ENCODE measurements at places on chromosomes 12 and 14.

GRCh38 chr12:89933911-89934310, 225.3 kb upstream of the ATP2B1 start:
- no peak for DNase-seq

DNA sequence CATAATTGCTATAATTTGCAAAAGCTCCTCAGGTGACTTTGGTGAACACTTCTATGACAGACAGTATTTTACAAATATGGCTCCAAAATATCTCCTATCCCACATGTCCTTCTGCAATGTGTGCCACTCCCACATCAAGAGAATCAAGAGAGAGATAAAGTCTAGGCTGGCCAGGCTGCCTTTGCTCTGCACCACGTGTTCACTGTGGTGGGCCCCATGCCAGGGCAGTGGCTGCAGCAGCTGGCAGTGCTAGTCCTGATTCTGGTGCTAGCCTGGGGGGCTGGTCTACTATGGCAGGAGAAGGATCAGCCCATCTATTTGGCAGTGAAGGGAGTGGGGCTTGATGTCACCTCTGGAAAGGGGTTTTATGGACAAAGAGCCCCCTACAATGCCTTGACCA, 86.3 kb downstream of the DRAM1 start:
- DNase-seq = no peak

DNA sequence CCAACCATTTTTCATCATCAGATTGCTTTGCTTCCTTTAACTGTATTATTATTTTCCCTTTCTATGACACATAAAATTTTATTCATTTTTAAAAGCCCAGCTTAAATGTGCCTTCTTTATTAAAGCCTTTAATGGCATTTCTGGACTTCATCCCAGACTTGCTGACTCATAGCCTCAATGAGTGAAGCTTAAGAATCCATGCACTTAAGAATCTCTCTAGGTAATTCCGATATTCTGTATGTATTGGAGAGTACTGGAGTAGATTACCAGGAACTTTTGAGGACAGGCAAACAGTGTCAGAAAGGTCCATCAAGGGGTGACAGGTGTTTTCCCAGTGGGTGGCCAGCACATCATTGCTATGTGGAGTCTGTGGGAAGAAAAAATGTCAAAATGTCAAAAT, 107.9 kb downstream of the PTPRQ start:
- DNase-seq = no peak

- DNase-seq = no peak
Measured at GRCh38 chr12:105935981-105936380, 202.8 kb downstream of the NUAK1 start.

DNA sequence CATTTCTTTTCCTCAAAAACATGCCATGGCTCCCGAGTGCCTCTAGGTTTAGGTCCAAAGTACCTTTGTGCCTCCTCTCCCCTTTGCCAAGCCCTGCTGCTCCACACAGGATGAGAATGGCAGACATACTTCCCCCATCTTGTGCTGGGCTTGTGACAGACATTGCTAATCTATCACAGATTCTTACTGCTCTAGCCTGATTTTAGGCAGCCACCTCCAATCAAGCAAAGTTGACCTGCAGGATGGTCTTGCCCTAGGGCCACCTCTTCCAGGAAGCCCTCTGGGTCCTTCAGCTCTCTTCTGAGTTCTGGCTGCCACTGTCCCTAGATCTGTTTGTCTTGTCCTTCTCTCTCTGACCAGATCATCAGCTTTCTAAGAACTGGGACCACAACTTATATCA, 20.5 kb downstream of the FOXN4 start:
- DNase-seq = no peak

DNA sequence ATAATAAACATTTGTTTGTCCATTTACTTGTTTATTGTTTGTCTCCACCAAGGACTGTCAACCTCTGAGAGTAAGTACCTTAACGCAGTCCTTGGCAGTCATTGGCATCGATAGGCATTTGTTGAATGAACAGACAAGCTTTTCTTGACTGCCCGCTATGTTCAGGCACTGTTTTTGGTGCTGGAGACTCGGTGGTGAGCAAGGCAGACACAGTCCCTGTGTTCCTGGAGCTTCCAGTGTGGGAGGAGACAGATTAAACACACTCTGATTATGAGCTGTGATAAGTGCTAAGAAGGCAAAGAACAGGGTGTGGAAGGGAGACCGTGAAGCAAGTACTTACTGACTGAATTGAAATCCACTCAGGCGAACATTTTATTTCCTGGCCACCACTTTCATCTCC, 1.2 kb downstream of the ATP6V0A2 start:
- no peak for DNase-seq

DNA sequence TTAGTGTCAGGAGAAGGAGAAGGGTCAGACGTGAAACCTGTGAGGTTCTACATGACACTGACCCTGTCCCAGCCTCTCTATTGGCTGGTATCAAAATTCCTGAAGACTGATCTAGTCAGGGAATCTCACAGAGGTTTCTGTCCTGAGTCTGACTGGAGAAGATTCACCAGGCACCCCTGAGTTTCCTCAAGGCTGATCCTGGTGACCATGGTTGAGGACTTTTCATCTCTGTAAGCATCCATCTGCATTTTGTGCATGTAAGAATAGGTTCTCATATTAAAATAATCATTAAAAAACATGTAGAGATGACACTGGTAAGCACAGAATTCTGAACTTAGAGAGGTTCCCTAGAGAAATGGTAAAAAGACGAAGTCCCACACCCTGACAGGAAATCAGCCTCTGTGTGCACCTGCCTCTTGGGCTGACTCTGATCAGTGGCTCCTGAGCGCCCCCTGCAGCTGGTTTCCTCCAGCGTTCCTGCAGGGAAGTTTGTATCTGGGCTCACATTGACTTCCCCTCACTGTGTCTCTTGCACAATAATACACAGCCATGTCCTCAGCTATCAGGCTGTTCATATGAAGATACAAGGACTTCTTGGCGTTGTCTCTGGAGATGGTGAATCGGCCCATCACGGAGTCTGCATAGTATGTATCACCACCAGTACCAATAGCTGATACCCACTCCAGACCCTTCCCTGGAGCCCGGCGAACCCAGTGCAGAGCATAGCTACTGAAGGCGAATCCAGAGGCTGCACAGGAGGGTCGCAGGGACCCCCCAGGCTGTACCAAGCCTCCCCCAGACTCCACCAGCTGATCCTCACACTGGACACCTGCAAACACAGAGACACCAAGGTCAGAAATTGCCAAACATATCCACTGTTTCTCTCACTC, 991.9 kb downstream of the TMEM121 start:
- no peak for DNase-seq

GRCh38 chr14:64702493-64703394, 1.5 kb upstream of the PLEKHG3 start:
- no peak for DNase-seq

DNA sequence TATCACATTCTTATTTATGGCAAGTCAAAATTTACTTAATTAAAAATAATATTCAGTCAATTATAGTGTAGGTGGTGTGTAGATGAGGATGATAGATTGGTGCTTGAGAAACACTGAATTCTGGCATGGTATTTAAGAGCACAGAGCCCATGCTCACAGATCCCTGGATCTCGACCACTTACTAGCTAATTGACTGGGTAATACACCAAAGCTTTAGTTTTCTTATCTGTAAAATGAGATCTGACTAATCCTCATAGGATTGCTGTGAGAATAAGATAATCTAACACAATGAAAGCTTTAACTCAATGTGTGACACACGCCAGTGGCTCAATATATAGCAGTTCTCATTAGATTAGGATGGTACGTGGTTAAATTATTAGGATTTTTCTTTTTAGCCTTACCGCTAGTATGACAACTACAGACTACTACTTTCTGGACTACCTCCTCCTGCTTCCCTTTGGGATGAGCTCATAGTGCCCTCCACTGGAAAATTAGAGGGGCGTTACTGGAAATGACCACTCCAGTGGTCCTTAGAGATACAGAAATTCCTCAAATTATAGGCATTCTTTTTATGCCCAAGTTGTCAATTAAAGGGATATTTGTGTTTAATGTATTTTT, 482.8 kb upstream of the TBX3 start:
- DNase-seq = no peak

GRCh38 chr12:29634057-29634456, 136.6 kb upstream of the OVCH1 start:
- DNase-seq = no peak

DNA sequence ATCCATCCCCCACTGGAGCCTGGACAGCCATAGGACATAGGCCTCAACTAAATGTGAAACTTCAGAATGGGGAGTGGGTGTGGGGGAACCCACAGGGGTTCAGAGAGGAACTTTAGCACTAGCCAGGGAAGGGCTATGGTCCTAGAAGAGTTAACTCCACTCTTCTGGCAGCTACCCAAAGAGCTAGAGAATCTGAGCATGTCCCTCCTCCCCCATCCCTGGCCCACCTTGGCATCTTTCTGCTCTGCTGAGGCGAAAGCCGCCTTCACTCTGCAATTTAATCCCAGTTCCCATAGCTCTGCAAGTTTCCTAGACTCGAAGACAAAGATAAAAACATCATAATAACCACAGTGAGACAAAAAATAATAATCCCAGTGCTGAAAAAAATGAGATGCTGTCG, 214.7 kb upstream of the RTL1 start:
- DNase-seq = no peak

DNA sequence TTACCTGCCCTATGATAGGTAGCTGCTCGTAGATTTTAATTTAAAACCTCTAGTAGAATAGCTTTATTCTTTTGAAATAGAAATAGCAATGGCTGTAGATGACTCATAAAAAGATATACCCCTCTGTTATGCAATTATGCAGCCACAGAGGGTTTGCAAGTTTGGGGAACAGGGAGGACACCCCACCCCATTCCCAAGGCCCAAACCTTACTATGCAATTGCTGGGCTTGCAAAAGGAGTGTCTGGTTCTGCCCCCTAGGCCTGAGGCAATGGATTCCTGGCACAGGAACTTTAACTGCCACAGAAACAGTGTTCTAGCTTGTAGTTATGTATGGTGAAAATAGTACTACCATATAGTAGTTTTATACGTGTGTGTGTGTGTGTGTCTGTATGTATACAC, 403.3 kb downstream of the ADAMTS20 start:
- no peak for DNase-seq

GRCh38 chr12:9969673-9970072, 1.5 kb upstream of the CLEC12A start:
- DNase-seq = no peak

- no peak for DNase-seq
Measured at GRCh38 chr12:65139389-65139788, 18.3 kb upstream of the WIF1 start.

Measured in chondrocyte (in vitro differentiated cells).